Effector memory CD8-positive, alpha-beta T cell (primary cell): ENCODE measurements at places on chromosomes 12 and 14.

GRCh38 chr12:71958993-71959578 is 20.4 kb downstream of the TPH2 start:
- no peak overlapping the region for H3K4me3 ChIP-seq
- no peaks in the 10 kb centered on the region for H3K36me3 ChIP-seq
- no peaks in the 10 kb centered on the region for H3K4me1 ChIP-seq
- peaks cover 16% of the 10 kb centered on the region for H3K27me3 ChIP-seq
- DNase-seq, result no peak
- H3K27ac ChIP-seq, result no peak overlapping the region

- H3K36me3 ChIP-seq, result no peaks in the 10 kb centered on the region
- DNase-seq, result peak; percentile 49
- no peak overlapping the region for H3K27ac ChIP-seq
- peaks cover 23% of the 10 kb centered on the region for H3K27me3 ChIP-seq
These were observed 973.3 kb upstream of the TMEM132C start for GRCh38 chr12:127293507-127294310.

DNA sequence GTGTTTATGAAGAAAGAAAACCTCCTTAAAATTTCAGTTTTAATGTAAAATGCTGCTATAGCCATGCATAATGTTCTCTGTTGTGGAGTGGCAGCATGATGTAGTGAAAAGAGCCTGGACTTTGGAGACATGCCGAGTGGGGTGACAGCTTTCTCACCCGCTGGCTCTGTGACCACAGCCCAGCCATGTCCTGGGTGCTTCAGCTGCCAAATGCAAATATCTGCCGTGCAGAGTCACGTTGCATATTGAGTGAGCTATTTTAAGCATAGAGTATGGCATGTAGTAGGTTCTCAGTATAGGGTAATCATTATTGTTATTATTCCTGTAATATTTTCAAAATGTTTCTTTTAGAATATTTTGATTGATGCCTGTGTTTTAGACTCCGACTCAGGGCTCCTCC is 15.5 kb upstream of the TCTN2 start:
- H3K27ac ChIP-seq, result no peak overlapping the region
- no peaks in the 10 kb centered on the region for H3K4me1 ChIP-seq
- H3K27me3 ChIP-seq, result no peaks in the 10 kb centered on the region
- no peak overlapping the region for H3K4me3 ChIP-seq
- no peak for DNase-seq

GRCh38 chr12:57888409-57889157 is 42.1 kb upstream of the CTDSP2 start:
- H3K27ac ChIP-seq, result peak overlapping the region; percentile 73
- peaks cover 11% of the 10 kb centered on the region for H3K4me1 ChIP-seq
- H3K27me3 ChIP-seq, result peaks cover 16% of the 10 kb centered on the region
- peaks cover 2% of the 10 kb centered on the region for H3K36me3 ChIP-seq

DNA sequence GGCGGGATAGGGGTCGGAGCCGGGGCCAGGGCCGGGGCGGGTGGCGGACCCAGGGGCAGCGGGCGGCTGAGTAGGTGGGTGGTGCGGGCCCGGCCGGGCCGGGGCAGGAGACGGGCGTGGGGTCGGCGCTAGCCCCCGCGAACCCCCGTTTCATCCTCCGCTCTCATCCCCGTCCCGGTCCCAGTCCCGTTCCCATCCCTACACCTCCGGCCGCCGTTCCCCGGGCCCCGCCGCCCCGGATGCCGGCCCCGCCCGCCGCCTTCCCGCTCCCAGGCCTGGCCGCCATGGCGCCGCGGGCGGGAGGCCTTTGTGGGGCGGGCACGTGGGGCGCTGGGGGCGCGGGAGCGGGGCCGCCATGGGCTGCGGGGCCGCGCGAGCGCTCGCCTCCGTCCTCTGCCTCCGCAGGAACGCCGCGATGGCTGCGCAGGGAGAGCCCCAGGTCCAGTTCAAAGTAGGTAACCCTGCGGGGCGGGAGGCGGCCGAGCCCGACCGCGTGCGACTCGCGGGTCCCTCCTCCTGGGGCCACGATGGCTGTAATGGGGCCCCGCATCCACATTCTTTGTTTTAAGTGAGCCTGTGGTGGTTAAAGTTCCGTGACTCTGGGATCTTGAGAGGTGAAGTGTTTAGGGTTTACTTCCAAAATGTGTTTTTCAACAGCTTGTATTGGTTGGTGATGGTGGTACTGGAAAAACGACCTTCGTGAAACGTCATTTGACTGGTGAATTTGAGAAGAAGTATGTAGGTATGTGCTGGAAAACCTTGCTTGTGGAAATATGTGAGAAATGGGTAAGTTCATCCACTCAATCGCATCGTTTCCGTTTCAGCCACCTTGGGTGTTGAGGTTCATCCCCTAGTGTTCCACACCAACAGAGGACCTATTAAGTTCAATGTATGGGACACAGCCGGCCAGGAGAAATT is 572 bp downstream of the RAN start:
- no peaks in the 10 kb centered on the region for H3K27me3 ChIP-seq
- peaks cover 71% of the 10 kb centered on the region for H3K36me3 ChIP-seq
- no peak for DNase-seq
- H3K4me1 ChIP-seq, result peaks cover 20% of the 10 kb centered on the region
- H3K27ac ChIP-seq, result peak overlapping the region; percentile 87
- peak overlapping the region; percentile 83 for H3K4me3 ChIP-seq

GRCh38 chr14:77459072-77459723 is 1.3 kb downstream of the AHSA1 start:
- H3K4me3 ChIP-seq, result peak overlapping the region; percentile 96
- peaks cover 32% of the 10 kb centered on the region for H3K4me1 ChIP-seq
- peak overlapping the region; percentile 95 for H3K27ac ChIP-seq
- no peaks in the 10 kb centered on the region for H3K27me3 ChIP-seq
- H3K36me3 ChIP-seq, result peaks cover 64% of the 10 kb centered on the region

GRCh38 chr12:68317047-68317667 is 15.0 kb downstream of the MDM1 start:
- H3K4me1 ChIP-seq, result no peaks in the 10 kb centered on the region
- H3K4me3 ChIP-seq, result no peak overlapping the region
- H3K27me3 ChIP-seq, result no peaks in the 10 kb centered on the region
- no peak overlapping the region for H3K27ac ChIP-seq
- DNase-seq, result peak; percentile 43
- H3K36me3 ChIP-seq, result no peaks in the 10 kb centered on the region

GRCh38 chr12:106425061-106425702 is 67.6 kb downstream of the POLR3B start:
- no peak for DNase-seq
- no peaks in the 10 kb centered on the region for H3K4me1 ChIP-seq
- H3K4me3 ChIP-seq, result no peak overlapping the region
- no peak overlapping the region for H3K27ac ChIP-seq
- H3K36me3 ChIP-seq, result peaks cover 9% of the 10 kb centered on the region

GRCh38 chr12:81819991-81820633 is 61.0 kb upstream of the PPFIA2 start:
- no peaks in the 10 kb centered on the region for H3K27me3 ChIP-seq
- no peak overlapping the region for H3K27ac ChIP-seq
- H3K36me3 ChIP-seq, result no peaks in the 10 kb centered on the region

DNA sequence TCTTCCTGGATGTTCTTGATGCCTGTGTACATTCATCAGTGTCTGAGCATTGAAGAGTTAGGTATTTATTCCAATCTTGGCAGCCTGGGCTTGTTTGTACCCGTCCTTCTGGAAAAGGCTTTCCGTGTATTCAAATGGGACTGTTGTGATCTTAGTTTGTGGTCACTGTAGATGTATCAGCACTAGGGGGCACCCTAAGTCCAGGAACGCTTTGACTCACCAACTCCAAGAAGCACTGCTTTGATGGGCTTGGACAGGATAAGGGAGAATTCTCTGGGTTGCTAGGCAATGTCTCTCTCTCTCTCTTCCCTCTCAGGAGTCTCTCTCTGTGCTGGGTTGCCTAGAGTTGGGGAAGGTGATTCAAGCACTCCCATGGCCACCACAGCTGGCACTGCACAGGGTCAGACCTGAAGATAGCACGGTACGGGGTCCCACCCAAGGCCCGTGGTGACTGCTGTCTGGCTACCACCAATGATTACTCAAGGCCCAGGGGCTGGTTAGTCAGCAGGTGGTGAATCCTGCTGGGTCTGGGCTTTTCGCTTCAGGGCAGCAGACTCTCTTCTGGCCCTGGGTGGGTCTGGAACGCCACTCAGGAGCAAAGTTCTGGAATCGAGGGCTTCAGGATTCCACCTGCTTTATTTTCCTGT is 211.1 kb upstream of the RGS6 start:
- DNase-seq, result no peak
- H3K27ac ChIP-seq, result no peak overlapping the region
- H3K27me3 ChIP-seq, result no peaks in the 10 kb centered on the region
- H3K36me3 ChIP-seq, result peaks cover 29% of the 10 kb centered on the region
- H3K4me3 ChIP-seq, result no peak overlapping the region
- no peaks in the 10 kb centered on the region for H3K4me1 ChIP-seq
